GM18507 (cell line): ENCODE measurements at places on chromosomes 1 and 21.

DNA sequence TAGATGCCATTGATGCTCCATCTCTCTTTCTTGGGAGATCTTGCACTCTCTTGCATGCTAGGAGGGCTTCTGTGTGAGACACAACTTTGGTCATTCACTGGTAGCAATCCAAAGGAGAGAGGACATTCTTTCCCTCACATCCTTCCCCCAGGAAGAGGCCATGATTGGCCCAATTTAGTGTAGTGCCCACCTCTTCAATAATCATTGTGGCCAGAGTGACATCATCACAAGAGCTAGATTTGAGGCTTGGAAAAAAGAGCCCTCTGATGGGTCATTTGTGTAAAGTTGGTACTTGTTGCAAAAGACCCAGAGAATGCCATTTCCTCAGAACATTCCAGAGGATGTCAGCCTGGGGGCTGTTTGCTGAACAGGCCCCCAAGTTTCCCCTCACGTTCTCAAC is 30.2 kb downstream of the S100A6 start:
- no peak for DNase-seq

- no peak for DNase-seq
These were observed 70.8 kb downstream of the TMEM200B start for GRCh38 chr1:29052941-29053340.

- peak; percentile 11 for DNase-seq
These were observed 108.9 kb downstream of the LBR start for GRCh38 chr1:225318706-225319575.

DNA sequence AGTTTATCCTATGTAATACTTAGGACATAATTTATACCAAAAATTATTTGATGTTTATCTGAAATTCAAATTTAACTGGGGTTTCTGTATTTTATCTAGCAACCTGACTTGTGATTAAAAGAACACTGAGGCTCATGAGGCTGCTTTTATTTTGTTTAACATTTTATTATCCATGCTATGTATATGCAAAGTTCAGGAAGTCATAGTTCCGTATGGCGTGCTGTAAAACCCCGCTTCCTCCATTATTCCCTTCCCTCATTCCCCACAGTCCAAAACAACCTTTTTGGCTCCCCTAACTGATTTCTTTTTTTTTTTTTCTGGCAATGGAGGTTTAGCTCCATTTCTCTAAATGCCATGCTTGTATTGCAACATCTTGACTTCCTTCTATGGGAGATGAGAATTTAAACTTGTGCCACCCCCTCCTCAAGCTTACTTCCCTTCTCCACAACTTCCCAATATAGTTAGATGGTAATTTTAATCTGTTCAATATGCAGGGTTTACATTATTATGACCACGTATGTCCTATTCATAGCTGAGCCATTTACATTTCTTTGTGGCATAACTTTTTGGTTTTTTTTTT is 138.0 kb upstream of the DNAH14 start:
- DNase-seq = no peak

- no peak for DNase-seq
These were observed 30.7 kb upstream of the IL20 start for GRCh38 chr1:206834711-206835110.

DNA sequence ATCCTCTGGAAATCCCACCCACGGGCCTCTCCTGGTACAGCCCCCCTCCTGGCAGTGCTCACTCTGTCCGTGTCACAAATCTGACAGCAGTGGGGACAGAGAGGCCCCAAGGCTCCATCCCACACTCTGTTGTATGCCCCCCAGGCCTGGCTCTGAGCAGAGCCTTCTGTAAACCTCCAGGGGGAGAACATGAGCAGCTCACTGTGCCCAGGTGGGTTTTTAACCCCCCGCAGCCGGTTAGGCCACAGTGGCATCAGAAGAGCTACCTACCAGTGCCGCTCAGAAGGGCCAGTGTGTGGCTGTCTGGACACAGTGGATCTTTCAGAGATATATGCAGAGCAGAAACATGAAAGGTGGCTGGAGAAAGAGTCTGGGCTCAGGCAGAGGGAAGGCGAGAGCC is 12.0 kb upstream of the GPR153 start:
- DNase-seq = no peak

GRCh38 chr1:24501371-24502064 is 1.1 kb upstream of the RCAN3 start:
- no peak for DNase-seq
